Stimulated activated CD8-positive, alpha-beta memory T cell treated with anti-CD3 and anti-CD28 coated beads, Interleukin-15, amount 100 ng/mL, for 48 hours (primary cell): ENCODE measurements at places on chromosomes 13 and 19.

DNA sequence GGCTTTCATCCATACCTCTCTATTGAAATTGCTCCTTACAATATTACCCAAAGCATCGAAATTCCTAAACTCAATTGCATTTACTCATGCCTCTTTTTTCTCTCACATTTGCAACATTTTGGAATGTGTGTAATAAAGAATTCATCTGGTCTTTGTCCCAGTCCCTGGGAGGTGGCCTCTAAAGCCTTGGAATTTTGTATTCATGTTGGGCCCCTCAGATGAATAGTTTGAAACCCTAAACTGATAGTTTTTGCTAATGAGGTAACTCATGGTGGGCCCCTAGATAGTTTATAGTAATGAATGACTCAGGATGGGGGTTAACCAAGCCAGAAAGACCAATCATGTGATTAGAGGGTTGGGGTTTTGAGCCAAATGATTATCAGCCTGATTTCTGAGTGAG lies 490.4 kb downstream of the DIAPH3 start:
- no peak for DNase-seq

- DNase-seq, result no peak
Measured at GRCh38 chr19:28504139-28504538, 708.8 kb downstream of the UQCRFS1 start.

DNA sequence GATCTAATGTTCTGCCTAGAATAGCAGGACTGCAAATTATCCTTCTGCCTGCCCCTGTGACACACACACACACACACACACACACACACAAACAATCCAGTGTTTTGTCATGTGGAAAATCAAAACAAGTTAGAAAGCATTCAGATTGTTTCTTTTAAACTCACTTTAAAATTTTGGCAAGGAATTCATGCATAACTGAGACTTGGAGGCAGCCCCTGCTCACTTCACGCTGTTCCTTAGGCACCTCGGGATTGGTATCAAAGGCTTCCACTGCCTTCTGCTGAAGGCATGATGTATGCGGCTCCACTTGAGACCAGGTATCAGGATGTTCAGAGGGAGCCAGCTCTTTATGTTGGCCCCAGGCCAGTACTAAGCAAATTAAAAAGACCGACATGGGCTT lies 158.7 kb downstream of the OXGR1 start:
- DNase-seq, result no peak

DNA sequence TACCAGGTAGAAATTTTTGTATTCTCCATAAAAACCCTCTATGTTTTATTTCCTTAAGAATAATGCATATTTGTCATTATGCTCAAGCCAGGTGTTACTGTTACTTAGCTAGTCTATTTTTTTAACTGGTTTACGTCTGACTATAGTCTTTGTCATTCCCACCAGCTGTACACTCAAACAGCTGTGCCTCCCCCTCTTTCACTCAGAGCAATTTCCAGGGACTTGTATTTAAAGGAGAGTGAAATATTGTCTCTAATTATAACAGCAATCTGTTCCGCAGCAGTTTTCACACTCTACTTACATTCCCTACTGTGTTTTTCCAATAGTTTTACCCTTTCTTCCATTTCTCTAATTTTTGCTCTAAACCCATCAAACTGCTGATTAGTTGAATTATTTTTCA lies 813.6 kb upstream of the MIR17HG start:
- no peak for DNase-seq

DNA sequence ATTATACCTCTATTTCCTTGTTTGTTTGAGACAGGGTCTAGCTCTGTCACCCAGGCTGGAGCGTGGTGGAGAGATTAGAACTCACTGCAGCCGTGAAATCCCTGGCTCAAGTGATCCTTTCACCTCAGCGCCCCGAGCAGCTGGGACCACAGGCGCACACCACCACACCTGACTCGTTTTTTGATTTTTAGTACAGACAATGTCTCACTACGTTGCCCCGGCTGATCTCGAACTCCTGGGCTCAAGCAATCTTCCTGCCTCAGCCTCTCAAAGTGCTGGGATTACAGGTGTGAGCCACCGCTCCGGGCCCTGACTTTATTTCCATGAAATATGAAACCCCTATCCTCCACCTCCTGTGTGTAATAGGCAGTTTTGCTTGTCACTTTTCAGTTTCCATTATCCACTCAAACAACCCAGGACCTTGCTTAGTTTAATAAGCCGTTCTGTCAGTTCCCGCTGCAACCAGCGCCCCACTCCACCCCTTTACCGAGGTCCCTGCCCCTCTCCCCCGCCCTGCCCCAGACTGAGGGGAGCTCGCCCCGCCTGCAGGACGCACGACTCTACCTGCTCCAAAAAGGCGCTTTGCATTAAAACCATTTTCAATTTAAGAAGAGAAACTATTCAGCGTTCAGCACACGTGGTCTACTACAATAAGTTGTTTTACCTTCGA lies 16.9 kb downstream of the ZNF816 start:
- no peak for DNase-seq

- no peak for DNase-seq
Measured at GRCh38 chr19:29675120-29675649, 9.9 kb downstream of the PLEKHF1 start.

DNA sequence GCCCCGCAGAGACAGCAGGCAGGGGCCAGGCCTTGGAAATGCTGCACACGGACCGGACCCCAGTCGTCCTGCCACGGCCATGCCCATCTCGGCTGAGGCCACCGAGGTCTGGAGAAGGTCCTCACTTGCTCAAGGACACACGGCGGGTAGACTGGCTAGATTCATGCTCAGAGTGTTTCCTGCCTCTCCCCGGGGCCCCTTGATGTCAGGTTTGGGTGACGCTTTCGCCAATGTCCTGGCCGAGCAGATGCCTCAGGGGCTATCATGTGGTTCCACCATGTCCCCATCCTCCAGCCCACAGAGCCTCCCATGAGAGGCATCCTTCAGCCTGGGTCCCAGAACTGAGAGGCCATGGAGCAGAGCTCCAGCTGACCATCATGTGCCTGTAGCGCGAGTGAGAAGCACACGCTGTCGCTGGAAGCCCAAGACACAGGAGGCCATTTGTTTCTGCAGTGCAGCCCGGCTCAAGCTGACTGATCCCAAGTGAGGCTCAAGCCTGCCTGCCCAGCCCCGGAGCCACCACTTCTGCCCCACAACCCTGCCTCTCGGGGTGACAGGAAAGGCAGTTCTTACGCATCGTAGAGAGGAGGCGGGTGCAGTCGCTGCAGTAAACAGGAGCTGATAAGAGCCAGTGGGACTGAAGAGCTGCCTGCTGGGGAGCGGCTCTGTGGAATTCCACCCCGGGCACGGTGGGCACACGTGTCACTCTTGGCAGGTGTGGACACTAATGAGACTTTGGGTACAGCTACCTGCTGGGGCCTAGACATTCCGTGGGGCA lies 53.9 kb upstream of the GAS6 start:
- no peak for DNase-seq

DNA sequence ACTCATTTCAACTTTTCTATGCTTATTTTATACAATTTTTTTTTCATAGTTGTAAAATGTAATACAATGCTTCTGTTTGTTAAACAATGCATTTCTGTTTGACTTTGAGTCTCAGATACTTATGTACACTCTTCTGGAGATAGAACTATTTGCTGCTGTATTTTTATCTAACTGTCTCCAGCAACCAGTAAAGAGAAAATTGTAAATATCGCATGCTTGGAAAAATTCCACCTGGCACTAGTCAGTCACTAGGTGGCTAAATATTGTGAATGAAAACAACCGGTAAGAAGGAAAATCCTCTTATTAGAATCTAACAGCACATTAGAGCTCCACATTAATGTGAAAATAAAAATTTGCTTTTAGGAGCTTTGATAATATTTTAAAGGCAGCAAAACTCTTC lies 876.5 kb downstream of the PCDH9 start:
- no peak for DNase-seq

DNA sequence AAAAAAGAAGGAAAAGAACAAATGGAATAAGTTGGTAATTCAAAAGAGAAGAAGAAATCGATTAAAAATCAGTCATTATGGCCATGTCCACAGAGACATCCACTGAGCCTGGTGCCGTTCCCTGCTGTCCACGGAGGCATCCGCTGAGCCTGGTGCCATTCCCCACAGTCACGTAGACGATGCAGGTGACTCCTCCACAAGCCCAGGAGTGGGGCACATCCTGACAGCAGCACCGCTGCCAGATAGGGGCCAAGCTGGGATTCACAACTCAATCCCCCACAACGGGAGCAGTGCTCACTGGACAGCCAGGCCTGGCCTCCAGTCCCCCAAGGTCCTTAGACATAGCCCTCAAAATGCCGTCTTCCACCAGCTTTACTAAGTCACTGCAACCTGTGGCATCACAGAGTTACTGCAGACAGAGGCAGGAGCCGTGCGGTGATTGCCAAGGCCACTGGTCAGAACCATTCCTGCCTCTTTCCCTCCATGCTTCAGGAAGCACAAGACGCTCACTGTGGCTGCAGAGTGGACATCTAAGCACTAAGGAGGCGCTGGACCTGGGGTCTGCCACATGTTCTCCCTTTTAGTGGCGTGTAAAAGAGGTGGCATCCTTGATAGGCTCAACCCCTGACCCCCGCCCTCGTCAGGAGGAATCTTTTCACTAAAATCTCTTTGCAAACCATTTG lies 131.5 kb upstream of the SPACA7 start:
- DNase-seq, result no peak

GRCh38 chr13:48410199-48410598 lies 2.7 kb downstream of the LPAR6 start:
- DNase-seq, result no peak

DNA sequence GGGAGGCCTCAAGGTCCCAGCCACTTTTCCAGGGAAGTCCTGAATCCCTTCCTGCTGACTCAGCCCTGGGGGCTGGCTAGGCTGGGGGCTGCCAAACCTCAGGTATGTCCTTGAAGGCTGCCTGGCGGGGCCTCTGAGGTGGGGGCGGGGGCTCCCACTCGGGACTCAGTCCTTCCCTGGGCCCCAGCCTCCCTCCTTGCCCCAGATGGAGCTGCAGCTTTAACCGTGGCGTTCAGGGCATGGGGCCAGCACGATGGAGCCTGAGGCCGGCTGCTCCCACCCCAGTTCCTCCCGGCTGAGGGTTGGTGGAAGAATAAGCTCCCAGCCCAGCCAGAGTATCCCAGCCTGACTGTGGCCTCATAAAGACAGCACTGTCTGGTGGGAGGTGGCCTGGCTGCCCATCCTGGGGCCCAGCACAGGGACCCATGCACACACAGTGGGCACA lies 12.4 kb downstream of the CILP2 start:
- no peak for DNase-seq

DNA sequence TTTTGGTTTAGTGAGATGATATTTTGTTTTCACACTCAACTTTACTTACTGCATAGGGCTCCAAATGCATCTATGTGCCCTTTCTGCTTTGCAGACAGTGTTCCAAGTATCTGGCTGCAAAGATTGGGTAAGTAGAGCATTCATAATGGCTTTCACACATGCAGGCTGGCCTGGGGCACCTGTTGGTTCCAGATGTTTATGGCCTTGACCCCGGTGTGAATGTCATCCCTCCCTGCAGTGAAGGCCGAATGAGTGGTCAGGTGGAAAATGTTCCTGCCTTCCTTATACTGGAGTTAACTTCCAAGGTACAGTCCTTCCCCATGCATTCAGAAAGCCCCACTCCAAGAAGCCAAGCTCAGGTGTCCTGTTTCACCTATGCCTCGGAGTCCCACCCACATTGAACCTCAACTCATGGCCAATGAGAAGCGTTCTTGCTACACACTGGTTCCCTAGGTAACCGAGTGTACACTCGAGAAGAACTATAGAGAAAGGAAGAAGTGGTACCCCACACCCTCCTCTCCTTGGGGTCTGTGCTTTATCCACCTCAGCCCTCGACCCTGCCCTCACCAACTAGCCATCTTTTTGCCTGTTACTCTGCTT lies 23.0 kb upstream of the ZNF536 start:
- DNase-seq, result no peak

- no peak for DNase-seq
Measured at GRCh38 chr13:86087244-86087643, 288.0 kb upstream of the SLITRK6 start.

DNA sequence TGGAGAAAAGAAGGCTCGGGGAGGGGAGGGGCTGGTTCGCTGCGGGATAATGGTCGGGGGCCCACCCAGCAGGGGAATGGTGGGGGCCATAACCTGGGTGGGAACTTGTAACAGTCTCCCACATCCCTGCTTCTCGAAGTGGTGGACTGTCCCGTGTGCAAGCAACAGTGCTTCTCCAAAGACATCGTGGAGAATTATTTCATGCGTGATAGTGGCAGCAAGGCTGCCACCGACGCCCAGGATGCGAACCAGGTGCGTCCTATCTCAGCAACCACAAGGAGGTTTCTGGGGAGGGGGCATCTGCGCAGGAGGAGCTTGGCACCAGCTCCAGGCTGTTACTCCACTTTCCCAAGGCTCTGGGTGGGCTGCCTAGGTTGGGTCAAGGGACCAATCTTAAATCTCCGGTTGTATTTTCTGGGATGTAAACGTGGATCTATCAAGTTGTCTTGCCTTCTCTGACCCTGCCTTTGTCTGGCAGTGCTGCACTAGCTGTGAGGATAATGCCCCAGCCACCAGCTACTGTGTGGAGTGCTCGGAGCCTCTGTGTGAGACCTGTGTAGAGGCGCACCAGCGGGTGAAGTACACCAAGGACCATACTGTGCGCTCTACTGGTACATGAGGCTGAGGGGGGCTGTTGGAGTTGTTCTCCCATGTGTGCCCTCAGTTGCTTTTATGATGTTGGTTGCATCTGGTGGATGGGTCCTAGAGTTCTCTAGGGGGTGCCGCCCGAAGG lies 1.6 kb downstream of the TRIM28 start:
- DNase-seq, result no peak

DNA sequence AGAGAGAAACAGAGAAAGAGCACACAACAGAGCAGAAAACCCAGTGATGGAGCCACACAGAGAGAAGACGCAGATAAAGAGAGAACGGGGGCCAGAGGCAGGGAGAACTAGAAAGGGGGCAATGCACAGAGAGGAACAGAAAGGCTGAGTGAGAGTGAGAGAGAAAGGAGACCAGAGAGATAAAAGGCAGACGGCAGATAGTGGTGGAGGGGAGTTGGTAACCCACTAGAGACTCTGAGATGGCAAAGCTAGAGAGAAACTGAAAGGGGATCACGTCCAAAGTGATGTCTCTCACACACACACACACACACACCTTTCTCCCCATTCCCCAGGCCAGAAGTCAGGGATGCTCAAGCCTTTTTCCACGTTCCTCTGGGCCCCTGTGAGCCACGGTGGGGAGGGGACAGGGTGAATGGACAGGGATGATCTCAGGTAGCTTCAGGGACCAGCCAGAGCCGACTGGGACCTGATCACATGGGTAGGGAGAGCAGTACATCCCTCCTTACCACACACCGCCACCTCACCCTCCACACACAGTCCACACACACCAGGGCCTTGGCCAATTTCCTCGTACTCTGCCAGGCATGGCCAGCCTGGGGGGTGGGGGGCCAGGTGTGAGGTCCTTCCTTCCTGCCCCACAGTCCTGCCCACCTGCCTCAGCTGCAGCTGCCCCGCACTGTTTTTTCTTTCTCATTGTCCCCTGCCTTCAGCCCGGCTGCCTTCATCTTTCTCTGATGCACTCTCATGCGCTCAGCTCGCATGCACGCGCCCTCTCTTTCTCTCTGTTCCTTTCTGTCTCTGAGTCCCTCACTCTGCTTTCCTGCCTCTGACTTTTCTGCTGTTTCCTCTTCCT lies 22.5 kb upstream of the POU2F2 start:
- no peak for DNase-seq
